ENCODE measurements at places on chromosomes 5 and 9.
A peak's percentile ranks its signal among the peaks of the same experiment; 100 is the strongest.

GRCh38 chr9:135908754-135909204, 1.4 kb upstream of the CAMSAP1 start:
- no peak for DNase-seq

DNA sequence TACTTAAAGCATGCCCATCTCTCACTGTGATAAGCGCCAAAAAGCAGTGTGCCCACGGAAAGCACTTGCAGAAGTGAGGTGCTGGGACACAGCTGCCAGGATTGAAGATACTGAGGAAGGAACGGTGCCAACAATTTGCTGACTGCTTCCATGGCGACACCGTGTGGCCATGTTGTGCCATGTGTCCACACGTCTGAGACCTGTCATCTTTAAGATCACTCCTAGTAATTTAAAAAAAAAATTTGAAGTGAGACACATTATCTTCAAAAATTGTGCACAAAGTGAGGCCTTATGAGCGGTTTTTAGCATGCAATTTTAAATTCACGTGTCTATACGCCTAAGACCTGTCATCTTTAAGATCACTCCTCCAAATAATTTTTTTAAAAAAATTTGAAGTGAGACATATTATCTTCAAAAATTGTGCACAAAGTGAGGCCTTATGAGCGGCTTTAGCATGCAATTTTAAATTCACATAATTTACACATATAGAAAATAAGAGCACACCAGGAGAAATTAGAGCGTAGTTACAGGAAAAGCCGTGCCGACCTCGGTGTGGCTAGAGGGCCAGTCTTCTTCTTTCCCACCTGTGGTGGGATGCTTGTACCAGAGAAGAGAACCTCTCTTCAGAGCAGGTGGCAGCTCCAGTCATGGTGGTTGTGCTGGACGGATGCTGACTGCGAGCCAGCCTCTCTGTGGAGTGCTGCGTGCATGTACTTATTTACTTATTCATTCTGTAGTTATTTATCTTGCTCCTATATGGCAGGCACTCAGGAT, 21.4 kb upstream of the FLT4 start:
- DNase-seq: peak; percentile 27

GRCh38 chr5:101091902-101092301, 188.8 kb upstream of the ST8SIA4 start:
- DNase-seq: no peak

GRCh38 chr5:124581738-124582560, 164.5 kb downstream of the ZNF608 start:
- no peak for DNase-seq

- DNase-seq: no peak
These were observed 28.8 kb downstream of the LHX2 start for GRCh38 chr9:124040186-124040931.

DNA sequence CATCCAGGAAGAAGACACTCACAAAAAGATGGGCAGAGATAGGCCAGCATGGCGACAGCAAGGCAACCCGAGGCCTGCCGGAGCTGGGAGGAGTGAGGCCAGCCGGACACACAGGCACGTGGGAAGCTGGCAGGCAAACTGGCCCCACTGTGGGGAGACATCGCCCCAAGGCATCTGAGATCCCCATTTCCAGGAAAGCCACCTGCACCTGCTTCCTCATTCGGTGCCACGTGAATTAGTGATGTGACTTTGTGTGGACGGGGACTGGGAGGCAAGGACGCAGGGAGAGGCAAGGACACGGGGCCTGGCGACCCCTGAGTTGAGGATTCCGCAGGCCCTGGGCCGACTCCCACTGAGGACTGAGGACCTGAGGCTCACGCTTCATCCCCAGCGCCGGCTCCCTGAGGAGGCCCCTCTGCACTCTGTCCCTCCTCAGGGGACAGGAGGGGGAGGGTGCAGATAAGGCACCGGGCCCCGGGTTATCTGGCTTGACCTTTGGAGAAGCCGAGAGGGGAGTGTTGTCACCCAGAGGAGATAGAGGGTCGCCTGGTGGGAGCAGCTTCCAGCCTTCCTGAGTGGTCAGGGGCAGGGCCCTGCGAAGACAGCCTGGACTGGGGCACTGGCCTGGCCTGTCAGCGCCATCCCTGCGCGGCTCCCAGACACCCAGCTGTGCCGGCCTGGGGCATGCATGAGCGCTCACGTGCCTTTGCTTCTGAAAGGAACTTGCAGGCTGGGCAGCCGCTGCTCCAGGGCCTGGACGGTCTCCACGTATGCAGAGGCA, 39.7 kb downstream of the NDUFS6 start:
- DNase-seq: no peak

DNA sequence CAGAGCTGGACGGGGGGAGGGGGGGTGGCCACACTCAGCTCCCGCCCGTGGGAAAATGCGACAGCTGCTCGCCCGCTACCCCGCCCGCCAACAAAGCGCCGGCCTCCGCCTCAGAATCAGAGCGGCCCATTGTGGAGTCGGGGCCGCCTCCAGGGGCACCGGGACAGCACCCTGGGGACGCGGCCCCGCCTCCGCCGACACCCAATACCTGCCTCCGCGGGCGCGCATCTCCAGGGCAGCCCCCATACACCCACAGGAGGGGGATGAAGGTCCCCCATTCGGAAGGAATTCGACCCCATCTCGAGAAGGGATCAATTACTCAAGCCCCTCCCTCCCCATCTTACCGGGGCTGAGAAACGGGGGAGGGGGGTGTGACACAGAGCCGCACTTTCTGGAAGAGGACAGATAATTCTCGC, 1.3 kb downstream of the NOTCH1 start:
- peak; percentile 84 for DNase-seq

DNA sequence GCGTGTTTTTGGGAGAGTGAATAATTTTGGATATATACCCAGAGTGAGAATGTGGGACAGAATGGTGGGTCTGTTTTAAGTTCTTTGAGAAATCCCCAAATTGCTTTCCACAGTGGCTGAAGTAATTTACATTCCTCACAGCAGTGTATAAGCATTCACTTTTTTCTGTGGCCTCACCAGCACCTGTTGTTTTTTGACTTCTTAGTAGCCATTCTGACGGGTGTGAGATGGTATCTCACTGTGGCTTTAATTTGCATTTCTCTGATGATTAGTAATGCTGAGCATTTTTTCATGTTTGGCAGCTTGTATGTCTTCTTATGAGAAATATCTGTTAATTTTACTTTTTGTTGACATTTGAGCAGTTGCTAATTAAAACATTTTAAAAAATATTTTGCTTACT, 9.4 kb upstream of the SPATA31D1 start:
- DNase-seq: no peak

- DNase-seq: peak; percentile 30
These were observed 14.2 kb upstream of the RALGDS start for GRCh38 chr9:133135146-133135745.

DNA sequence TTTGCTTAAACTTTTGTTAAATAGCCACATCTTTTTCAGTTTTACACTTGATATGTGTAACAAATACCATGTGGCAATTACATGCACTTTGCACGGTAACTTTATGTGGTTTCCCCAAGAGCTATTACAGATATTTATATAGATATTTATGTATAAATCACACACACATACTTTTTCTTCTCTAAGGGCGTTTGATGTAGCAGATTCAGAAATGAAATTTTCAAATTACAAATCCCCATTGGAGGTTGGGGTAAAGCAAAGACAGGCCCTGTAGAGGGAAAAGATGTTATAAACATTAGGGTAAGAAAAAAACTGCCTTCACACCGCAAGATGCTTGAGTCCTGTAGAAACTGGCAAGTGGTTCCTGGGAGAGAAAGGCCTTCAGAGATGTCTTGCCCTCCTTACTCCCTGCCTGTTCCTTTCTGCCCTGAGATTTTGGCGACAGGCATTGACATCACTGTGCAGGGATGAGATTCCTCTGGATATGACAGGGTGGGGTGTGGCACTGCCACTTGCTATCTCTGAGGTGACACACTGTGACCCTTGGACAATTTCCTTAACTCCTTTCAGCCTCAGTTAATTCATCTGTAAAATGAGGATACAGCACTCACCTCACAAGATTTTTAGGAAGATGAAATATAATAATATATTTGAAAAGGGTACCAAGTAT, 177.9 kb upstream of the TUT7 start:
- DNase-seq: no peak

DNA sequence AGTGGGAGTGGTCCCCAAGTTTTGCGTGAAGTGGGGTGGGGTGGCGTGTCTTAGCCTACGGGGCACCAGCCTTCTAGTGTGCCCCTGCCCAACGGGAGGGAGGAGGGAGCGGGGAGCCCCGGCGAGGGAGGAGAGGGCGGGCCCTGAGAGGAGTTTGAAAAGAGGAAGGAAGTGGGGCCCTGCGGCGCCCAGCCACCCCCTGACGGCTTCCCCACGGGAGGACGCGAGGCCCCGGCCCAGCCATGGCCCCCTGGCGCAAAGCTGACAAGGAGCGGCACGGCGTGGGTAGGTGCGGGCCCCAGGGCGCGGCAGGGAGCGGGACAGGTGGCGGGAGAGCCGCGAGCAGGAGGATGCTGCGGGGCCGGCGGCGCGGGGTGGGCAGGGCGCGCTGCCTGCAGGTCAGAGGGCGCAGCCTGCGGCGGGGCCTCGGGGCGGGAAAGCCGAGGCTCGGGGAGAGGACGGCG, at the start of gene DOCK2:
Gene DOCK2, plus strand, starts transcription at position 191 of the 464 bp plus-strand sequence. Its CDS starts 52 bp downstream, at position 243.
- no peak for DNase-seq

- no peak for DNase-seq
These were observed 146.4 kb upstream of the RETREG1 start for GRCh38 chr5:16763211-16763610.

DNA sequence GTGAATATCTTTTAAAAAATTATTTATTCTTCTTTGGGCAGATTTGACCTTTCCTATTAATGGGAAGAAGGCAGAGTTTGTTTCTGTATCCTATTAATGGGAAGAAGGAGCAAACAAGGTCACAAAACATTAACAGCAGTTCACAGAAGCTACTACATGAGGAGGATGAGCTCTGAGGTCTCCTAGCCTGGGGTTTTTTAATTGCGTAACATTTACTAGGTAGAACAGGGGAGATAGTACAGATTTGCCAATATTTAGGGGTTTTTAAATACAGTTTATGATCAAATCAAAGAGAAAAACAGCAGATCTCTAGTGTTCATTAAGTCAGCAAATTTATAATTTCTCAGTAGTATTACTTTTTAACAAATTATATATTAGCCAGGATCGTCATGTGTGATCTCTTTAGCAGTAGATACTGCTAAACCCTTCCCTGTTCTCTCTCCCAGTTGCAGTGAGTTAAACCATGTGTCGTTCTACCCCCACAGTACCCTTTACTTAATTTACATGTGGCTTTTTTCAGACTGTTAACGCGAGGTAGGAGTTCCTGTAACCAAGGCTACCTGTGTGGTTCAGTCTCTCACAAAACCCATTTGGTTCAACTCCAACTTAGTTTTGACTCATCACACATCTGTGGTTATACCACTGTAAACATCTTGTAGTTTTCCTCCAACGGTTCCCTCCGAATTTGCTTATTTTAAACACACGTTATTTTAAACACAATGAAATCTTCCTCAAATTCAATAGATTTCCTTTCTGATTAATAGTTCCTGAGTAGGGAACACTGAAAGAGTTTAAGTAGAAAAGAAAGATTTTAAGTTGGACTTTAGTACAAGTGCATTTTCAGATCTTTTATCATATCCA, 13.3 kb downstream of the SLC25A46 start:
- DNase-seq: no peak

DNA sequence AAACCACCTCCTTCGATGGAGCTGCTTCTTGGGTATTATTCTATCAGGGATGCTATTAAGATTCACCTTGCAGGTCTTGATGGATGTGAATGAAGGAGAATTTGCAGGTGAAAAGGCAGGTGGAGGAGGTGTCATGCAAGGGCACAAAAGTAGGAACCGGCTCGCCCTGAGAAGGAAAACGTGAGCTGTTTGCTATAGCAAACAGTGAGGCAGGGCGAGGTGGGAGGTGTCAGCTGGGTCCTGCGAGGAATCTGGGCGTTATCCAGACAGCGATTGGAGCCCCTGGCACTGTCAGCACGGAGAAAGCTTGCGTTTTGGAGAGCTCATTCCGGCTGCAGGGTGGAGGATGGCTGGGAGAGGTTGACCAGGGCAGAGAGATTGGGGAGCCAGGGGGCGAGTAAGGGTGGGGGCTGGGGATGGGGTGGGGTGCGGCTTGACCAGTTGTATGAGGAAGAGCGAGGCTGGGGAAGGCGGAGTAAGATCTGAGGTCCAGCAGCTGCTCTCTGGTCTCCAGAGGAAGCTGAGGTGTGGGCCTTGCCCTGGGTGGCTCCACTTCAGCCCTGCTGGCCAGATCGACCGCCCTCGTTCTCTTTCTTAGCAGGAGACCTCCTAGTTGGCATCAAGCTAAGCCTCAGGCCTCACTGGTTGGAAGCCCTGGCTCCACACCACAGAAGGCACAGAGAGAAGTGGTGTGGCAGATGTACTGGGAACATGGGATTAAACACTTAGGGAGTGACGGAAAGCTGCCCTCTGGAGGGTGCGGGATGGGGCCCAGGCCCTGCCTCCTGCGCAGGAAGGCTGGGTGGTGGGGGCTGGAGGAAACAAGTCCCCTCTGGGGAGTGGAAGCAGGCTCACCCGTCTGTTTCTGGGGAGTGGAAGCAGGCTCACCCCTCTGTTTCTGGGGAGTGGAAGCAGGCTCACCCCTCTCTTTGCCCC, 54.7 kb upstream of the NEURL1B start:
- no peak for DNase-seq

DNA sequence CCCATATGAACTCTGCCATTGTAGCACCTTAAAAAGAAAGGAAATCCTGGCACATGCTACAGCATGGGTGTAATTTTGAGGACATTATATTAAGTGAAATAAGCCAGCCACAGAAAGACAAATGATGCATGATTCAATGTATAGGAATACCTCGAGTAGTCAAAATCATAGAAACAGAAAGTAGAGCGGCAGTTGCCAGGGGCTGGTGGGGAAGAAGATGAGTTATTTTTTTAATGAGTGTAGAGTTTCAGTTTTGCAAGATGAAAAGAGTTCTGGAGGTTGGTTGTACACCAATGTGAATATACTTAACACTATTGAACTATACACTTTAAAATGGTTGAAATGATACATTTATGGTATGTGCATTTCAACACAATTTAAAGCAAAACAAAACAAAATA, 133.0 kb downstream of the ZDHHC21 start:
- DNase-seq: no peak

GRCh38 chr5:156051972-156052371, 275.0 kb upstream of the SGCD start:
- DNase-seq: no peak

GRCh38 chr5:57499262-57500050, 16.8 kb upstream of the ACTBL2 start:
- no peak for DNase-seq

DNA sequence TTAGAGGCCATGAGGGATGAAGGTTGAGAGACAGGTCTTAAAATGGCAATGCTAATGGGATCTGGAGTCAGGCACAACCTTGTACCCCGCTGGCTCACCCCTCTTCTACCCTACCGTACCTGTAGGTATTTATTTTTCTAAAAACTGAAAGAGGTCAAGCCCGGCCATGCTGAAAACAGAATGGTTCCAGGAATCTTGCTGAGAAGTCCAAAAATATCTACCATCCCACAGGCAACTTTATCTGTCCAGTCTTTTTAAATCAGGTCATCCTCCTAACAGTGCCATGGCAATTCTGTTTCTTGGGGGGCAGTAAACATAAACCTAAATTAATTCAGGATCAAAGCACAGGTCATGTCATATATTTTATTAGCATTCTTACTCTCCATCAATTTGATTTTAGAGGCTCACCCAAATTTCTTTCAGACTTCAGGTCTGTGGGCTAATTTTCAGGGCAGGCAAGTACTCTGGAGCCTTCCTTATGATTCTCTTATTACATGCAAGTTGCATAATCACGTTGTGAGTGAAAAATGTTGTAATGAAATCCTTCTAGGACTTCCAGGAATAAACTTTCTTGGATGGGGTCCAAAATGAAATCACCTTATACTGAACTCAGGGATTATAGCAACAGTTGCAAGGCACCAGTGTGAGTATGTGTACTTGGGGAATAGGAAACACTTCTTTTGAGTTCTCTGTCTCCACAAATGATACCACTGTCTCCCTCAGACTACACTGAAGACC, 102.7 kb upstream of the NREP start:
- no peak for DNase-seq

All from nucleus accumbens (tissue), 56 donors.